Left ventricle myocardium inferior (tissue), 1 donor: ENCODE measurements at places on chromosomes 1 and 21. TPM values are rescaled to one million over a fixed set of nuclear protein-coding genes. Genes with fewer than 3 reads are reported as not detected.

ACOT7 gene
- total RNA-seq: 8.6 TPM

DNA sequence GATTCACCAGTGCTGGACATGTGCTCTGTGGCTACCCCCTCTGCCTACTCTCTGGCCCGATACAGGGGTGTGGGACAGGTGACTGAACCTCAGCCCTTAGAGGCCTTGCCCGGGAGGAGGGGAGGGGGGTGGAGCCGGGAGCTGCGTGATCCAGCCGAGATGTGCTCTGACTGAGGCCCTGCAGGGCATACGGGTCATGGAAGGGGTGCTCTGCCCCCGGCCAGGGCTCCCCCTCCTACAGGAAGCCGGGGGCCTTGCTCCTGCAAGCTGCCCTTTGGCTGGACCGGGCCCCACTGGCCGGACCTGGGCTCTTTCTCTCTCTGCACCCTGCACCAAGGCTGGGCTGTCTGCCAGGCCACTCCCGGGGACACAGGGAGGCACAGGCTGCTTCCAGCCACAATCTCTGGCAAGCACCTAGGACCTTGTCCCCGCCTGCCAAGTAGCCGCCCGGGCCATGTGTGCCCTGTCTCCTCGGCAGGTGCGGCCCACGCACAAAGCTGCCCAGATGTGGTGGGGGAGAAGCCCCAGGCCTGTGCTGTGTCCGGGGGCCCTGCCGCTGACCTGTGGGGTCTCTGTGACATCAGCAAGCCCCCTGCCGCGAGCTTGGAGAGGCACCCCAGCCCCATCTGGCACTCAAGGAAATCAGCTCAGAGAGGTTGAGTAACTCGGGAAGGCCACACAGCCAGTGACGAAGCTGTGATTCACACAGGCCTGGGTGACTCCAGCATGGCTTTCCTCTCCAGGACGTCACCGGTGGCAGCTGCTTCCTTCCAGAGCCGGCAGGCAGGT lies 1.5 kb downstream of the SCNN1D start:
- peak; percentile 85 for DNase-seq

DNA sequence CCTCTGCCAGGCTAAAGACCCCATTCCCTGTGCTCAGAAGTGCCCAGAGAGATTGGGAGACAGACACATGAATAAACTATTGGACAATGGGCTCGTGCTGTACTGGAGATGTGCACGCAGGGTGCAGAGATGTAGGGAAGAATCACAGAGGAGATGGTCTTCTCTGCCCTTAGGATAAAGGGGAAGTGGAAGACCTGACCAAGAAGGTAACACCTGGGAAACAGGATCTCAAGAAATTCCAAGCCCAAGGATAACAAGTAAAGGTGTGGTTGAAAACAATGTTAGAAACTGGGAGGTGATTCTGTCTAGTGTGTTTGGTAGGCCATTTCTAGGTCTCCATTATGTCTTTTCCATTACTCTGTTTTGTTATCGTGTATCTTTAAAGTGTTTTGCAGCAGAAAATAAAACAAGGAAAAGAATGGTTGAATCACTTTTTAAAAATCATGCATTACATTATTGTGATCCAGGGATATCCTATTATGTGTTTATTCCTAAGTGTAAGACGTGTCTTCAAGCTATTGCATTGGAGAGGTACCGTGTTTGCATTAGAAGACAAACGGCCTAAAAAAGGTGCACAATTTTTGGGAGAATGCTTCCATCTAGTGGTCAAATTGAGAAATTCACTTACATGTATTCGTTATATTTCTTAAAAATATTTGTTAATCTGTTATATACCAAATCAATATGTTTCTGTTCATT lies 40.8 kb upstream of the KCTD3 start:
- no peak for DNase-seq

SH2D5 gene
- not detected for total RNA-seq

GRCh38 chr1:115373305-115373704 lies 35.3 kb upstream of the NGF start:
- DNase-seq: no peak

LIN28A gene
- not detected for total RNA-seq
